Inflammatory macrophage treated with lipopolysaccharide for 1 hour (primary cell): ENCODE measurements at places on chromosomes 6 and 20.

DNA sequence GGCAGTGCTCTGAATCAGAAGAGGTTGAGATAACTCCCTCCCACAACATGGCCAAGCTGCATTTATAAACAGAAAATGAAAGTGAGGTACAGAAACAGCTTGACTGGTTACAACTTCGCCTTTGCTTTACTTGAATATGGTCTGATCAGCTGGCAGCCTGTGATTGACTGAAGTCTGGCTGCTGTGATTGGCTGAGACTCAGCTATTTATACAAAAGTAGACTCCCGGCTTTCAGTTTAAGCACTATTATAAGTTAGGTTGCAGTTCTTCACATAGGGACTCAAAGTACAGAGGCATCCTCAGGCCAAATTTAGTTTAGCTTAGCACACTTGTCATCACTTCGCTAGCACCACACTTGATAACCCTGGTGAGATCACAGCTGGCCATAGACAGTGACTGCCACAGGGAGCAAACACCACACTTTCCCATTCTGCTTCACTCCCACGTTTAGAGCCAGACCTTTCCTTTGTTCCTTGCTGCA is 362.6 kb downstream of the EPM2A start:
- no peak for DNase-seq

DNA sequence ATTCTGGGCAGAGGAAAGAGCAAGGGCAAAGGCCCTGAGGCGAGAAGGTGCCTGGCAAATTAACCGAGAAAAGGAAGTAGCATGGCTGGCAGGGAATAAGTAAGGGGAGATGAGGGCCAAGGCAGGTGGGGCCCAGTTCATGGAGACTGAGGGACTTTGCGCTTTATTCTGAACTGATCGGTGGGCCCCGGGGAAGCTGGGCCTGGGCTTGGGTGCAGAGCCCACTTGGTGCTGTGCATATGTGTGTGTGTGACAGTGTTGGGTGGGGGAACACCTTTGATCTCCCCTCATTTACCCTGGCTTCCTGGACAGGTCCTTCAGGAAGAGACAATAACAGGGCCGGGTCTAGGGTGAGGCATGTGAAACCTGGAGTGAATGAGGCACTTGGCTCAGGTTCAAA is 2.9 kb upstream of the MDFI start:
- DNase-seq: no peak

DNA sequence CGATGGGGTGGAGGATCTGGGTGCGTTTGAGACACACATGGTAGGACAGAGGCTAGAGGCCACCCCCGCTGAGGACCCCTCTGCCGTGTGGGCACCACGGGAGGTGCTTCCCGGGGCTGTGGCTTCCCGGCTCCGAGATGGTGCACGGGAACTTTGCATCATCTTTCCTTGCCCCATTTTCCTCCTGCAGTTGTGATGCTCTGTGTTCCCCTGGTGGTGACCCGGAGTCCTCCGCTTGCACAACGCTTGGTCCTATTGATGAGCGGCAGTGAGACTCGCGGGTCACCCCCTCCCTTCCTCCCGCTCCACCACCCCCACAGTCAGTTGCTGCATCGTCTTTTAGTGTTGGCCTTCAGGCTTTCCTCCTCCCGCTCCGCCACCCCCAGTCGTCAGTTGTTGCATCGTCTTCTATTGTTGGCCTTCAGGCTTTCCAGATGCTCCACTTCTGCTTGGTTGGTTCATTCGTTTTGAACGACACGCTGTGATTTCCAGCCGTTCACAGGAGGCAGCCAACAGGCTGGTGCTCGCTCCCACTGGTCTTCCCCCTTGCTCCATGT is 37.3 kb downstream of the PYGB start:
- peak; percentile 7 for DNase-seq

- DNase-seq: no peak
These were observed 333.9 kb downstream of the TFAP2B start for GRCh38 chr6:51152594-51152993.

DNA sequence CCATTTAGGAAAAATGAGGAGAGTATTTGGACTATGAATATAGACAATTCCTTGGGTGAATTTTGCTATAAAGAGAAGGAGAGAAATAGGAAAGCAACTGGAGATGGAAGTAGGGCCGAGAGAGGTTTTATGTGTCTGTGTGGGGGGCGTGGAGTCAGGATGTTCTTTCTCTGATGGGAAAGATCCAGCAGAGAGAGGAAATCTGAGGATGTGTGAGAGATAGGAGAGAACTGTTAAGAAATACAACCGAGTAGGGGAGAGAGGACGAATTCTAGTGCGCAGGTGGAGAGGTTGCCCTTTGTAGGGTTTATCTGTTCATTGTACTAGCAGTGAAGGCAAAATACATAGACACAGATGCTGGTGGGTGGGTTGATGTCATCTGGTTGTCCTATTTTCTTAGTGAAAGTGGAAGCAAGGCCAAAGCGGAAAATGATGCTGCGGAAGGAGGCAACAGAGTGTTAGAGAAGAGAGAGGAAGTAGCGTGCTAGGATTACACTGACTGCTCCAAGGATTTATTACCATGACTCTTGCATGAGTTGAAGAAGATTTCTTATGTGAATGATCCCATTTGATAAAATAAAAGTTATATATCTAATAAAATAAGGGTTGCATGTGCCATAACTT is 57.7 kb downstream of the CLVS2 start:
- DNase-seq: no peak

DNA sequence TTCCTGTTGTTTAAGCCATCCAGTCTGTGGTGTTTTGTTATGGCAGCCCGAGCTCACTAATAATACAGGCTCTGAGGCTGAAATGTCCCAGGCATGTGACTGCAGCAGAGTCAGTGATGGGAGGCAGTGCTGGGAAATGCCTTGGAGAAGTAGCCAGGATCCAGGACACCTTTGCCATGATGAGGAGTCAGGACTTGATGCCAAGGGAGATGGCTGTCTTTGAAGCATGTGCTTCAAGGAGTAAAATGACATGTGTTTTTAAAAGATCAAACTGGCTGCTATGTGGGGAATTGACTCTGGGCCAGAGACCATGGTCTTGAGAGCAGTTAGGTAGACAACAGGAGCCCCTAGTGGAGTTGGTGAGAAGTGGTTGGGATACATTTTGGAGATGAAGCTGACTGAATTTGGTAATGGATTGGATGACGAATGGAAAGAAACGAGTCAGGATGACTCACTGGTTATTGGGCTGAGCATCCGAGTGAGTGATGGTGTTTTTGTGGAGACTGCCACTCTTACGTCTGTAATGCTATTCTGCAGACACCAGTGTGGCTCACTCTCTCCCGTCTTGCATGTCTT is 322.2 kb downstream of the PLCB1 start:
- peak; percentile 84 for DNase-seq
